ENCODE measurements at places on chromosomes 7 and 10. TPM values are rescaled to one million over a fixed set of nuclear protein-coding genes. Genes with fewer than 3 reads are reported as not detected.

The VENTX gene
- not detected for total RNA-seq

The EPO gene
- total RNA-seq, result not detected

DNA sequence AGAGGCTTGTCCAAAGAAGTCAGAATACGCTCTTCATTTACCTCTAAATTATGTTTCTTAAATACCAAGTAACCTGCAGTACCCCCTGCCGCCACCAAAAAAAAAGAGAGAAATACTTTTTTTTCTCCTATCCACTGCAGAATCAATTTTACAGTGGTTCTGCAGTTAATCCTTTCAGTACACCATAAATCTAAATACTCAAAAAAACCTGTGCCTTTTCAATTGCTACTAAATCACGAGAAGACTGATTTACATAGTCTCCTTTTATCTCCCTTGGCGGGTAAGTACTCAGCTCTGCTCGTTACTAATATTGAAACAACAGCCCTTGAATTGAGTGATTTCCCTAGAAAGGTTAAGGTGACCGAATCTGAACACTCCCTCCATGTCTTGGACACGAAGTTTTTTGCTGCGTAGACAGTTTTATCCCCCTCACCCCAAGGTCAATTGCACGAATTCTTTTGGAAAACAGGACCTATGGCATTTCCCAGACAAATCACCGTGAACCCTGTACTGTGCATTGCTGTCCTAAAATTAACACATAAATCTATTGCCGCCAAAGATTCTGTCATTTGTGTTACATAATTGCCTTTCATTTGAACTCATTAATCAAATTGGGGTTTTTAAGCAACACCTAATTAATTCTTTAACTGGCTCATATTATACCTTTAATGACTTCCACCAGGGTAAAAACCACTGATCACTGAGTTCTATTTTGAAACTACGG, 512 bp upstream of the VIM start:
- no peak for DNase-seq

DNA sequence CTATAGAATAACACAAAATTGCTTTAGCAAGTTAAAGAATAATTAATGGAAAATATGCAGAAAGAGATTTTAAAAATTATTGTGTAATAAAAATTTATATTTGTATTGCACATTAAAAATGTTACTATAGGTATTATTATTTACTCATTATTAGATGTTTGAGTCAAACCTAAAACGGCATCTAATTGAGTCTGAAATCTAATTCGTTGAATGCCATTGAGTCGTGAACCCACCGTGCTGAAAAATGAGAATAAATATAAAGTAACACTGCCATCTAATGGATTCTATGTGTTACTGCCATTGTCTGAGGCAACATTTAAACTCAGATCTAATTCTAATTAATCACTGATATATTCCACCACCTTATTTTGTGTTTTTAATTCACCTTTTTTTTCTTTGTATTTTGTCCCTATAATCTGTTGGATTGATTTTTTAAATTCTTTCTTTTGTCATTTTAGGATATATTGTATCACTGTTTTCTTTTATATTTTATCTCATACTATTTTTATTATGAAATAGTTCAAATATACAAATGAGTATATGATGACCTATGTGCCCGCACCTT, 62.2 kb downstream of the SAMD9 start:
- DNase-seq, result peak; percentile 43

The ELFN1 gene
- total RNA-seq, result 5.7 TPM

The IFIT1 gene
- total RNA-seq, result 5.7 TPM

GRCh38 chr7:112162142-112162766, 43.9 kb downstream of the DOCK4 start:
- DNase-seq, result peak; percentile 23

The CFAP46 gene
- 2.0 TPM for total RNA-seq

DNA sequence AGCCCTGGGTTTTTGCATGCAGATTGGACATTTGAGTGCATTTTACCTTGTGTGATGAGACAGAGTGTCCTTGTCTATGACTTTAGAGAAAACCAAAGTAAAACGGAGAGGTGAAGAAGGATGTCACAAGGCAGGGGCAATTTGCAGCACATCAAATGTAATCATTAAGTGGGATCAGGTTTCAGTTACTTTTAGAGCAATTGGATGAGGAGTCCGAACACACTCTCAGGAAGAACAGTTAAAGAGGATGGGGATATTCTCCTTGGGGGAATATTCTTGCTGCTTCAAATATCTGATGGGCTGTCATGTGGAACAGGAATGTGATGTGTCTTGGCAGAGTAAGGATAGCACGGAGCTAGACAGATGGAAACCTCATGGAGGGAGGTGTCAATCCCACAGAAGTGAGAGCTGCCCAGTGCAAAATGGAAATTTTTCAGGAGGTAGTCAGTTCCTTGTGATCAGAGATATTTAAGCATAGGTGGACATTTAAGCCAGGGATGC, 757 bp downstream of the RAB19 start:
- DNase-seq, result no peak

The IRF5 gene
- total RNA-seq, result 1.2 TPM

The MMD2 gene
- 2.4 TPM for total RNA-seq

- no peak for DNase-seq
Observed at GRCh38 chr10:113905756-113906155, 51.3 kb downstream of the NHLRC2 start.

GRCh38 chr10:78520737-78521430, 487.2 kb downstream of the RPS24 start:
- no peak for DNase-seq

The LRMDA gene
- 4.5 TPM for total RNA-seq

GRCh38 chr10:58990693-58991092, 185.8 kb upstream of the PHYHIPL start:
- no peak for DNase-seq

- DNase-seq, result no peak
Observed at GRCh38 chr10:71255808-71256660, 43.7 kb downstream of the UNC5B start.

The LRRC18 gene
- not detected for total RNA-seq

DNA sequence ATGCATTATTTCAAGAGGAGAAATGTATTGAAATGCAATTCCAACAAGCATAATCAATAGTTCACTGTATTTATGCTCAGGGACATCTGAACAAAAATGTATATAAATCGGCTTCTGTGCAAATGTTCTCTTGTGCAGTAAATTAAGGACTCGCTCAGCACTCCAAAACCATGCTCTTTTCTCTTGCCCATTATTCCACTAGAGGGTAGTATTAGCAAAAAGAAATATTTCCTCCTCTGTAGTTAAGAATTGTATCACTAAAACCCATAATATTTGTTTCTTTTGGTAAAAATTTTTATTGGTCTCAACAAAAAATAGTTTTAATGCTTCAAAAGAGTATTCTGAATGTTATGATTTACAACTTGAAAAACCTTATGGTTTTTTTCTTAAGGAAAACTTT, 803.1 kb downstream of the PCDH15 start:
- no peak for DNase-seq

All from frontal cortex (tissue), 4 donors.